ENCODE measurements at places on chromosomes 2 and 18. TPM values are rescaled to one million over a fixed set of nuclear protein-coding genes. Genes with fewer than 3 reads are reported as not detected.

GREB1 gene
- total RNA-seq = 1.4 TPM

PROKR1 gene
- total RNA-seq = 2.0 TPM

ASAP2 gene
- total RNA-seq = 31.0 TPM

SERPINB5 gene
- not detected for total RNA-seq

SERPINB7 gene
- total RNA-seq = not detected

DNA sequence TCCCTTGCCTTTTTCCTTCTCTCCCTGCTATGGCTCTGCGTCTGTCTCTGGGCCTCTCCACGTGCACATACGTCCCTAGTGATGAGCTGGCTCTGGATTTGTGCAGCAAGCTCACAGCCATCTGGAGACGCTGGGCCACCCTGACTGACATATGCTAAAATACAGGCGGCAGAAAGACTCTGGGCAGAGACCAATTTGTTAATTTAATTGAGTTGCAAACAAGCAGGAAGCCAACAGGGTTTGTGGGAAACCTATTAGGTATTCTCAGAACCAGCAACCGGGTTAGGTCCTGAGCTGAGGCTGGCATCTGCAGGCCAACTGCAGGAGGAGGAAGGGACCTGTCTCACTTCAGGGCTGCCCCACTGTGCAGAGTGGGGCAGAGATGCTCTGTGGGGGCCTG is 53.5 kb upstream of the SMAD2 start:
- no peak for DNase-seq

- DNase-seq = no peak
Observed at GRCh38 chr2:191180276-191180675, 29.5 kb upstream of the STAT4 start.

GRCh38 chr18:45275367-45276113 is 339.7 kb upstream of the SLC14A2 start:
- DNase-seq = no peak

DNA sequence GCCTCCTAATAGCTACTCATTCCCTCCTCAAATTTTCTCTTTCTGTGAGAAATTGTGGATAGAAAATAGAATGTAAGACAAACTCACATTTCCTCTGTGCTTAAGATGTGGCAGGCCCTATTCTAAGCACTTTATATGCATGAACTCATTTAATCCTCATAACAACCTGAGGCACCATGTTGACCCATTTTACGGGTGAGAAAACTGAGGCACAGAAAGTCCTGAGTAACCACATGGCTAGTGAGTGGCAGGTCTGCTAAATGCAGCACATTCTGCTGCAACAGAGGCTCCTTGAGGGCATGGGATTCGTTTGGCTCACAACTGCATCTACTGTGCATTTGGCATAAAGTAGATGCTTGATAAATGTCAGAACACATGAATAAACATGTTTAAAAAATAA is 22.7 kb upstream of the RNF149 start:
- DNase-seq = no peak

DNA sequence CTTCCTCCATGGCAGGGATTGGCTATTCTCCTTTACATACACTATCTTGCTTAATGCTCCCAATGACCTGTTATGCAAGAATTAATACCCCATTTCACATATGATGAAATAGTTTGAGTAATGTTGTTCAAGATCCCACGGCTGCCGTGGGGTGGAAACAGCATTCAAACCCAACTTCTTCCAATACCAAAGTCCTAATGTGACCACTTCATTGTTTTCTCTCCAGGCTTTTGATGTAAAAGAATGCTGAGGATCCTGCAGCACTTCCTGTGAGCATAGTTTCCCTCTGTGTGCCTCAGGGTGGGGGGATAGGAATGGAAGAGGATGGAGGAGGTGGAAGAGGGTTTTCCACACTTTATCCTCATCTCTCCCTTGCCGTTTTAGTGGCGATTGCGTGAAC is 199.4 kb downstream of the IRS1 start:
- DNase-seq = no peak

DNA sequence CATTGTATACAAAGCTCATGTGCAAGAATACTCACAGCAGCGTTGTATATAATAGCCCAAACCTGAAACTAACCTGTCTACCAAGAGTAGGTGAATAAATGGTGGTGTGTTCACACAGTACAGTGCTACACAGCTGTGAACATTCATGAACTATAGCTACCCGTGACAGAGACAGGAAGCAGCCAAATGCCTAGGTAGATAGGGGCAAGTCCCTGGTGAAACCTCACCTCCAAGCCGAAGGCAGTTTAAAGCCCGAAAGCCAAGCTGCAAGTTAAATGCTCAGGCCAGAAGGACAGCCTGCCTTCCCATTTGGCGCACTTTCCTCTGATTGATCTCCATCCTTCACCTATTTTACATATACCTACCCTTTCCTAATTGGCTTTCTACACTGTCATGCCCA is 36.5 kb upstream of the IMPA2 start:
- no peak for DNase-seq

GRCh38 chr2:157443090-157443489 is 799 bp downstream of the CYTIP start:
- DNase-seq = no peak

DNA sequence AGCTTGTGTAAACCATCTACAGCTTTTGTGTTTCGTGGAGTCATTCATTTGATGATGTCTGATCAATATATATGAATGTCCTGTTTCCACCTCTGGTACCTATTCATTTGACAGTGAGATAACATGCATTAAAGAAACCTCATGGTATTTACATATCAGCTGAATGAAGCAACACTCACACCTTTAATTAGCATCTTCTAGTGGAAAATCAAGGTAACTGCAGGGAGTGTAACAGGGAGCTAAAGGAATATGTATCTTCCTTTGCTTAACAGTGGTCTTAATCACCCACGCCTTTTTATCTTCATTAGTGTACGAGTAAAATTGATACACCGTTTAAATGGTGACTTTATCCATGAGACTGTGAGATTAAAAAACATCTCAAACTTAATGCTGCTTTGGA is 15.6 kb downstream of the SLC39A10 start:
- no peak for DNase-seq

GRCh38 chr2:8725838-8726237 is 44.0 kb downstream of the ID2 start:
- no peak for DNase-seq

GRCh38 chr2:175414191-175414881 is 232.8 kb upstream of the ATP5MC3 start:
- no peak for DNase-seq

DNA sequence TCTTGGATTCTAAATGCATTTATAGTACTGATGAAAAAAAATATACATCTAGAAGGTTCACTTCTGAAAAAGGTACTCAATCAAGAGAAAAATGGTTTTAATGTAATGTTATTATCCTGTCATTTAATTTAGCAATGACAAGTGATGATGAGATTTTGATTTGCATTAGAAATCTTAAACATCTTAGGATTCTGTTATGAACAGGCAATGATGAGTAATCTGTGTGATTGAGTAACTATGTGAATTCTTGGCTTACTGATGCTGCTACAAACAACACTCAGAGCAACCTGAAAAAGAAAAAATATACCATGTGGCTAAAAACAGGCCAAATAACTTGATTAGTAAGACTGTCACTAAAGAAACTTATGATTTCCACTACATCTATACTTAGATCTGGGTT is 30.1 kb downstream of the RBKS start:
- no peak for DNase-seq

DNA sequence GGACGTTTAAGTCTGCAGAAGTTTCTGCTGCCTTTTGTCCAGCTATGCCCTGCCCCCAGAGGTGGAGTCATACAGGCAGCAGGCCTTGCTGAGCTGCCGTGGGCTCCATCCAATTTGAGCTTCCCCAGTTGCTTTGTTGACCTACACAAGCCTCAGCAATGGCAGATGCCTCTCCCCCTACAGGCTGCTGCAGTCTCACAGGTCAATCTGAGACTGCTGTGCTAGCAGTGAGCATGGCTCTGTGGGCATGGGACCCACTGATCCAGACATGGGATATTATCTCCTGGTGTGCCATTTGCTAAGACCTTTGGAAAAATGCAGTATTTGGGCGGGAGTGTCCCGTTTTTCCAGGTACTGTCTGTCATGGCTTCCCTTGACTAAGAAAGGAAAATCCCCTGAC is 726.0 kb downstream of the ERBB4 start:
- DNase-seq = no peak

DNA sequence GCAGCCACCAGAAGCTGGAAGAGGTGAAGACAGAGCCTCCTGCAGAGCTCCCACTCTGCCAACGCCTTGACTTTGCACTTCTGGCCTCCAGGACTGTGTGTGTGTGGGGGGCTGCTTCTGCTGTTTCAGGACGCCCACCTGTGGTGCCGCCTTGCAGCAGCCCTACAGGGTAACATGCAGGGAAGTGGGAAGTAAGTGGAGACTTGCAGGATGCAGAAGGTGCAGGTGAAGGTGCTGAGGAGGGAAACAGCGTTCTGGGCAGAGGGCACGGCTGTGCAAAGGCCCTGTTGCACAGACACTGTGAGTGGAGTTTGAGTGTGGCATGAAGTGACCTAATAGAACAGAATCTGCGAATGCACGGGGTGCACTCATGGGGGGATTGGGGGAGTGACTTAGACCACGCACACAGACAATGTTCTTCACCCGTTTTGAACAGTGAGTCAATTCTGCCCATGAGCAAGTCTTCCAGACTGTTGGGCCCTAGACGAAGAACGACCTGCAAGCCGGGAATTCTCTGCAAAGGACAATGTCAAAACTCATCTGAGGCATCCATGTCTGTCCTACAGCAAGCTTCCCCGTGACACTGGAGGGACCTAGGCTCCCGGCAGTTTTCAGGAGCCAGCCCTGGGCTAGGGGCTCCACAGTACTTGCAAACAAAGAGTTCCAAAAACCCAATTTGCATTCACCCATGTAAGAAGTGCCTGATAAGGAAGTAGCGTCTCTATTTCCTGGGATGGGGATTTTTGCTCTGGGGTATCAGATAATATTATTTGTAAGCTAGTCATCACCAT is 19.0 kb downstream of the MBP start:
- no peak for DNase-seq

GRCh38 chr2:181334158-181334826 is 122.9 kb upstream of the ITGA4 start:
- no peak for DNase-seq

- DNase-seq = no peak
Observed at GRCh38 chr18:55306359-55307024, 281.5 kb downstream of the TCF4 start.
